Suprapubic skin (tissue), 4 donors: ENCODE measurements at places on chromosomes 3 and 15.

DNA sequence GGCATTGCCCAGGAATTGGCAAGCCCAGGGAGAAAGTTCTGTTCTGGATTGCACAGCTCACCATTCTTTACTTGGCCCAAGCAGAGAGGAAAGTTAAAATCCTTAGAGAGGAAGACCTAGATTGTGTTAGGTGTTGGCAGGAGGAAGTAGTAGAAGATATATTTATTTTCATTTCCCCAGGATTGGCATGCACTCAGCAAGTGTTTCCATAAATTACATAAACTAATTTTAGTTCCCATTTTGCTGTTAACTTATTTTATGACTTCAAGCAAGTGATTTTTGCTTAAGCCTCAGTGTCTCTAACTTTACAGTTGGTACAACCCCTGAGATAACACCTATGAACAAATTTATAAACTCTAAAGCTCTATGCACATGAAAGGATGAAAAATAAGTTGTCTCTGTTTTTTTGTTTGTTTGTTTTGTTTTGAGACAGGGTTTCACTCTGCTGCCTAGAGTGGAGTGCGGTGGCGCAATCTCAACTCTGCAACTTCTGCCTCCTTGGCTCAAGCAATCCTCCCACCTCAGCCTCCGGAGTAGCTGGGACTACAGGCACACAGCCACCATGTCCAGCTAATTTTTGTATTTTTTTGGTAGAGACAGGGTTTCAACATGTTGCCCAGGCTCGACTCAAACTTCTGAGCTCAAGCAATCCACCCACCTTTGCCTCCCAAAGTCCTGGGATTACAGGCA, 31.2 kb upstream of the TOP2B start:
- no peak for DNase-seq

- DNase-seq: peak; percentile 64
Measured at GRCh38 chr15:31266712-31267111, 59.9 kb upstream of the KLF13 start.

GRCh38 chr3:182713743-182714517, 79.4 kb upstream of the ATP11B start:
- DNase-seq: no peak

- DNase-seq: no peak
Measured at GRCh38 chr3:196789885-196790359, 50.3 kb downstream of the PAK2 start.

DNA sequence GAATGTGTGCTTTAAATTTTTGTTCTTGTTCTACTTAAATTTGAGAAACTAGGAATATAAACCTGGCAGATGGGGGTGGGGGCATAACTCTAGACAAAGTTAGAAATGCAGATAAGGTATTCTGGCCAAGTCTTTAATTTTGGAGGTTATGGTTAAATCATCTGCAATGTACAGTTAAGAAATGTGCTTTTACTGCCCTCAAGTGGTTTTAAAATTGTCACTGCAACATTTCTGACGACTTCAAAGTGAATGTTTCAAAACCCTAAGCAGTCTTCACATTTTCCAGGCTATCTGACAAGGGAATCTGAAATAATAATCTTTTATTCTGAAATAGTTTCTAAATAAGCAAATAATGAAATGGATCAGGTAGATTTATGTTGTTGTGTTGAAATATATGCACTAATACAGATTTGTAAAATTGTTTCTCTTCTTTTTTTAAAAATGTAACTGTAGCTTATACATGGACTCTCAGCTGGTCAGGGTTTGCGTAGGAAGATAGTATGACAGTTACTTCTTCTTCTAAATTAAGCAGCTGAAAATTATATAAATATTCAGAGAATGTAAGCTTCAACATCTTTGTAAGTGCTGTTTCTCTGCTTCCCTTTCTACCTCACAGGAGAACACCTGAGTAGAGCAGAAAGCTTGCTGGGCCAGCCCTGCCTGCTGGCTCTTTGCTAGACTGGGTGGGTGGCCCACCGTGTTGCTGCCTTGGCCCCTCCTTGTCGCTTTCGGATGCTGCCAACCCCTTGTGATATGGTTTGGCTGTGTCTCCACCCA, 45.0 kb downstream of the SUCNR1 start:
- DNase-seq: no peak
